ENCODE measurements at places on chromosomes 1 and 21. TPM values are rescaled to one million over a fixed set of nuclear protein-coding genes. Genes with fewer than 3 reads are reported as not detected.

ITLN1 gene
- not detected for total RNA-seq

GBP6 gene
- not detected for total RNA-seq

LAD1 gene
- 15.6 TPM for total RNA-seq

S100A16 gene
- 17.6 TPM for total RNA-seq

KRTAP6-2 gene
- not detected for total RNA-seq

SLC45A1 gene
- 2.3 TPM for total RNA-seq

REN gene
- not detected for total RNA-seq

MAN1C1 gene
- total RNA-seq = 10.4 TPM

TMEM183A gene
- total RNA-seq = 99.8 TPM

SAMD11 gene
- 2.3 TPM for total RNA-seq

IQCC gene
- total RNA-seq = 4.6 TPM

- no peak for DNase-seq
Observed at GRCh38 chr1:75999034-75999433, 66.8 kb upstream of the ASB17 start.

DNA sequence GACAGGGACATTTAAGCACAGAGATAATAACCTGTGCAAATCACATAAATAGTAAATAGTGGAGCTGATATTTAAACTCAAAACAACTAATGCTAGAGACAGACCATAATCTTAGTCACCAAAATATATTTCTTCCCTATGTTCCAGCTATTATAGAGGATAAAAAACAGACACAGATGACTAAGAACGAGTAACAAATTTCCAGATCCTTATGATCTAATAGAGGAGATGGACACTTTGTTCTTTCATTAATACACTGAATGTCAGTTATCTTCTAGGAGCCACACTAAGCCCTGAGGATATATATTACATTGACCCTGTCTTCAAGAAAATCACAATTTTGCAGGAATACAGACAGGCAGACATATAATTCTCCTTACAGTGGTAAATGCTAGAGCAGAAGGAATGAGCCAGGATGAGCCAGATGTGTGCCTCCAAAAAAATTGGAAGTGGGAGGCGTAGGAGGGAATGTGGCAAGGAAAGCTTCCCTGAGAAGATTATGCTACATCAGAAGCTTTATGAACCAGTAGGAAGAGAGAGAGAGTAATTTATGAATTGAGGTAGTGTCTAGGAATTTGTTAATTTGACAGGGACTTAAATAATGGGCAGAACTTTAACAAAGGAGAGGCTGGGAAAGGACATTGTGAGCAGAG, 395.4 kb upstream of the BEND5 start:
- DNase-seq = no peak

GRCh38 chr21:33586927-33587326, 1.6 kb downstream of the DONSON start:
- DNase-seq = no peak

DNA sequence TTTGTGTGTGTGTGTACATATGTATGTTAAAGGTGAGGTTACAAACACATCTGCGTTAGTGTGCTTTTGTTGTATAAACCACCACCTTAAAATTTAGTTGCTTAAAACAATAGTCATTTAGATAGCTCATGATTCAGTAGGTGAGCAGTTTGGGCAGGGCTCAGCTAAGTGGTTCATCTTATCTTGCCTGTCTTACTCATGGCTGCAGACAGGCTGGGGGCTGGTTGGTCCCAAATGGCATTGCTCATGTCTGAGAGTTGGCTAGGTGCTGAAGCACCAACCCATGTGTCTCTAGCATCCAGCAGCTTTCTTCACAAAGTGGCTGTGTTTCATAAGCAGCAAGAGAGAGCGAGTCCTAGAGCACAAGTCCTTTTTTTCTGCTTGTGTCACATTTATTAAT, 91.4 kb downstream of the MACF1 start:
- DNase-seq = no peak

DNA sequence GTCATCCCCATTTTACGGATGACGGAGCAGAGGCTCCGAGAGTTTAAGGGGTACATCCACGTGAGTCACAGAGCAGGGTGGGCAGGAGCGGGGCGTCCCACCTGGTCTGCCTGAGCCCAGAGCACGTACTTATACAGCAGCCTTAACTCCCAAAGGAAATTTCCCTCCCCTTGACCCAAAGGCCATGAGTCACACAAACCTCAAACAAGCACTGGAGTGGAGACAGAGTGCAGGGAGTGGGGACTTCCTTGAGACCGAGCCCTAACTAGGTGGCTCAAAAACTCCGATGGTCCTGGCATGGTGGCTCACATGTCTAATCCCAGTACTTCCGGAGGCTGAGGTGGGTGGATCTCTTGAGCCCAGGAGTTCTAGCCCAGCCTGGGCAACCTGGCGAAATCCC, 141.6 kb upstream of the KLHDC7A start:
- no peak for DNase-seq

- DNase-seq = no peak
Observed at GRCh38 chr1:4170548-4171340, 270.7 kb upstream of the C1orf174 start.

GRCh38 chr1:166673722-166674121, 165.6 kb upstream of the POGK start:
- no peak for DNase-seq

GRCh38 chr1:28580722-28581530, 11.1 kb upstream of the RAB42 start:
- DNase-seq = peak; percentile 37

- peak; percentile 69 for DNase-seq
Observed at GRCh38 chr1:37177230-37177864, 143.0 kb upstream of the GRIK3 start.

DNA sequence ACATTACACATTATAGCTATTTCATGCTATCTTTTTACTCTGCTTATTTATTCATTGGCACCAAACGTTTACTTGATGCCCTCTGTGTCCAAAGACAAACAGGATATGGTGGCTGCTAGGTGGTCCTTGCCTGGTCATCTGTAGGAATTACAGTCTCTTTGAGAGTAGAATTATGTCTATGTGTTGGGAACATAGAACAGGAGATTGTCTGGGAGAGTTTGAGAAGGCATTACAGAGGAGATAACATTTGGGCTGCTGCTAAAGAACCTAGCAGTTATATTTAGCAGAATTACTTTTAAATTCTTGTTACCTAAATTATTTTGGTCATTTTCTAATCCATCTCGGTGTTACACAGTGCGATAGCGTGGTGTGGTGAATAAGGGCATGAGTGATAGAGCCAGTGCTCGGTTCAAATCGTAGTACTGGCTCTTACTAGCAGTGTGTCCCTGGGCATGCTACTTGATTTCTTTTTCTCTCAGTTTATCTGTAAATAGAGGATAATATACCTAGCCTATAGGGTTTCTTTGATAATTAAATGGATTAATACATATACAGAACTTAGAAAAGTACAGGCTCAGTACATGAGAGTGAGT, 20.5 kb downstream of the RRP15 start:
- DNase-seq = no peak

DNA sequence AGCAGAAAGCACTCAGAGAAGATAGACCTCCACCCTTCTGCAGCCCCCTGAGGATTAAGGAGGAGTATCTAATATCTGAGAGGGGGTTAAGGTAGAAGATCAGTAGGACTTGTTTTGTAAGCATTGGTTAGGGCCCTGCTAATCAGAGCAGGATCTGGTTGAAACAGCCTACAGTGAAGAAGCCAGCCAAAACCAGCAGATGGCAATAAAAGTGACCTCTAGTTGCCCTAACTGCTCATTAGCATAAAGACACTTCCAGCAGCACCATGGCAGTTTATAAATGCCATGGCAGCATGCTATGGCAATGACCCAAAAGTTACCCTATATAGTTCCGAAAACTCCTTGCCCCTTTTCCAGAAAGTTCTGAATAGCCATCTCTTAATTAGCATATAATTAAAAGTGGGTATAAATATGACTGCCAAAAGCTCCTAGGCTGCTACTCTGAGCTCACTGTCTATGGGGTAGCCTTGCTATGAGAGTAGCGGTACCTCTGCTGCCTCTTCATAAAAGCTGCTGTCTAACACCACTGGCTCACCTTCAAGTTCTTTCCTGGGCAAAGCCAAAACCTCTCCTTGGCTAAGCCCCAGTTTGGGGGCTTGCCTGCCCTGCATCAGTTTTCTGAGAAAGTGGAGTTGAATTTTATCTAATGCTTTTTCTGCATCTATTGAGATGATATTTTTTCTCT, 254.2 kb downstream of the PAPPA2 start:
- DNase-seq = no peak

DNA sequence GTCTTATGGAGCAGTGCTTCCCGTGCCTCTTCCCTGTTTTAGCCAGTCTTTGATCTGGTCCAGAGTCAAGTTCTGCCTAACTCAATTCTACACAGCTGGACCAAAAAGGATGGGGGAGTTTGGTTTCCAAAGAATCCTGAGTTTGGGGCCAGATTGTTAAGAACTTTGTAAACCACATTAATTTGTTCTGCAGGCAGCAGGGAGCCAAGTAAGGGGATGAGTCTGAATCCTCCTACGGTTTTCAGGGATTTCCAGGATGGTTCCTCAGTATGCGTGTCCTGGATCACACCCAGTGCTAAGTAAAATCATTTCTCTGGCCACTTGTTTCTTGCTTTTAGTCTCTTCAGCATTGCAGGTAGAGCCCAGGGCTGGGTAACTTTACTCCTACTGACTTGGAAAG, 26.1 kb upstream of the GJA5 start:
- no peak for DNase-seq

DNA sequence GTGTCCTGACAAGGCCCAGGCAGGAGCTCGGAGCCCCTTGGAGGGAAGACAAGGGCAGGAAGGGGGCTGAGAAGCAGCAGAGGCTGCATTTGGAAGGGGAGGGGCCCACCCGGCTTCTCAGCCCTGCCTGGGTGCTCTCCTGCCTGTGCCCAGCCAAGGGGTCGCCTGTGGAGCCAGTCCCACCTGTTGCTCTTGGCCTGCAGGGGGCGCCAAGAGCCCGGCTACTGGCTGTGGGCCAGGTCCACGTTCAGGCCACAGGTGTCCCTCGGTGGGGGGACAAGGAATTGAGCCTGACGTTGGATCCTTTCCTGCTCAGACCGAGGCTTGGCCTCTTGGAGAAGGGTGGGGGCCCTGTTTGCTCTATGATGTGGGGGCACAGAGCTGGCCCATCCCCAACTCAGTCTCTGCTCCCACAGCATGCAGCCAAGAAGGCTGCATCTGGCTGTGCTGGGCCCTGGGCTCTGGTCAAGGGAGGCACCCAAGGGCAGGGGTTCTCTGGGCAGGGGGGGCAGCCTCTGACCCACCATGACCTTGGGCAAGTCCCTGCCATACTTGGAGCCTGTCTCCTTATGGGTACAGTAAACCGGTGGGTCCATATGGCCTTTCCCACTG, 10.9 kb downstream of the WNT4 start:
- peak; percentile 85 for DNase-seq

- DNase-seq = peak; percentile 18
Observed at GRCh38 chr1:8025671-8026144, 401 bp downstream of the ERRFI1 start.

DNA sequence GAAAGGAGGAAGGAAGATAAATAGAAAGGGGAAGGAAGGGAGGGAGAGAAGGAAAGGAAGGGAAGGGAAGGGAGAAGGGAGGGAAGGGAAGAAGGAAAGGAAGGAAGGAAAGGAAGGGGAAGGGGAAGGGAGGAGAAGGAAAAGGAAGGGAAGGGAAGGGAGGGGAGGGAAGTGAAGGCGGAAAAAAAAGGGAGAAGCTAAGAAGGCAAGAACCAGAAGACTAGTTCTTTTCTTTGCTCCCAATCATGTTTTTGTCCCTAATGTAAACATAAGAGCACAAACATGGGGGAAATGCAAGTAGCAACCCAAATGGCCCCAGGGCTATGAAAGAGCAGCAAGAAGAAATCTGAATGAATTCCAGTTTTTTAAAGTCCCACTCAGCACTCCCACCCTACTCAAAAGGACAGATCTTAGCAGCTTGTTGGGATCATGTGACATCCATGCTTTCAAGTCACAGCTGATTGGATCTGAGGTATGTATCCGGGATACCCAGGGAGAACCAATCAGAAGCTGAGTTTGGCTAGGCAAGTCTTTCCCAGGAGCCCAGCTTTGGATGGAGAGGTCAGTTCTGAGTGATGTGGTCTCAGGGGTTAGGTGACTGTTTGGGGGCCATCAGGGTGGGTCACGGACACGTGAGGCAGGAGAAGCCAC, 24.2 kb upstream of the FHAD1 start:
- no peak for DNase-seq

GRCh38 chr1:228488818-228489674, 1.9 kb downstream of the RNF187 start:
- DNase-seq = no peak

DNA sequence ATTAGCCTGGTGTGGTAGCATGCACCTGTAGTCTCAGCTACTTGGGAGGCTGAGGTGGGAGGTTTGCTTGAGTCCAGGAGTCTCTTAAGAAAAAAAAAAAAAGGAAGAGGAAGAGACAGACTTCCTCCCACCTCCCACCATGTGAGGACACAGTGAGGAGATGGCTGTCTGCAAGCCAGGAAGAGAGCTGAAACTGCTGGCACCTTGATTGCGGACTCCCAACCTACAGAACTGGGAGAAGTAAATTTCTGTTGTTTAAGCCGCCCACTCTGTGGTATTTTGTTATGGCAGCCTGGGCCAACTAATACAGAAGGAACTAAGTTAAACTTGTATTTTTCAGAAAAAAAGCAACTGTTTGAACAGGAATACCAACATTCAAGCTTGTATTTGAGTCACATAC, 21.7 kb downstream of the DOP1B start:
- no peak for DNase-seq

DNA sequence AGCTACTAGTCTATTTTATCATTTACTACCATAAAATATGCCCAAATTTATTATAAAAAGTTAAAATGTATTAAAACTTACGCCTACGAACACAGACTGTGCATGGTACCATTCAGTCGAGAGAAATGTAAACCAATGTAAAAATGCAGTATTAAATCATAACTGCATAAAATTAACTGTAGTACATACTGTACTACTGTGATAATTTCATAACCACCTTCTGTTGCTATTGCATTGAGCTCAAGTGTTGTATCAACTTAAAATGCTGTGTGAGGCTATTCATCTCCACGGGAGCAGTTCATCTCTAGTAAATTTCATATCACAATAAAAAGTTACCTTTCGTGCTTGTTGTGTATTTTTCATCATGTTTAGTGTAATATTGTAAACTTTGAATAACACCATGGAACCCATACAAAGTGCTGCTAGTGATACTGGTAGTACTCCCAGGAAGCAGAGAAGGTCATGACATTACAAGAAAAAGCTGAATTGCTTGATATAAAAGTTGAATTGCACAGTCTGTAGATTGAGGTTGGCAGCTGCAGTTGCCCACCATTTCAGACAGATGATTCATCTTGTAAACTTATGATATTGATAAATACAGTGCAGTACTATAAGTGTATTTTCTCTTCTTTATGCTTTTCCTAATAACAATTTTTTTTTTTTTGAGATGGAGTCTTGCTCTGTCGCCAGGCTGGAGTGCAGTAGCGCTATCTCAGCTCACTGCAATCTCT, 19.0 kb upstream of the CENPF start:
- DNase-seq = no peak

DNA sequence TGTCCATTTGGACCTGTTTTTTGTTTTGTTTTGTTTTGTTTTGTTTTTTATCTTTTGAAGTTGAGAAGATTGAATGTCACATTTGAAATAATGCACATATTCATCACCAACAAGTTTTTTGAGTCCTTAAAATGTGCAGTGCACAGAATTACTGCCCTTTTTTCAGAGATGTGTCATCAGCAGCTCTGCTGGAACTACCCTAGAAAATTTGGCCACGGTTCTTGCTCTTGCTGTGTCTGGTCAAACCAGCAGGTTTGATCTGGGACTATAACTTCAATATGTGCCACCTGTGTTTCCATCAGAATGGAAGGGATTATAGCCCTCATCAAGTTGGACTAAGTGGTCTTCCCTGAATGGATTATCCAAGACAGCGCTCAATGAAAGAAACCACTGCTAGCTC, 24.1 kb upstream of the CNN3 start:
- no peak for DNase-seq

Measured in WTC11 (cell line).